Stimulated activated CD8-positive, alpha-beta memory T cell treated with anti-CD3 and anti-CD28 coated beads, Interleukin-2, amount 100 ng/mL, for 1 hour (primary cell): ENCODE measurements at places on chromosomes 1 and 21.

DNA sequence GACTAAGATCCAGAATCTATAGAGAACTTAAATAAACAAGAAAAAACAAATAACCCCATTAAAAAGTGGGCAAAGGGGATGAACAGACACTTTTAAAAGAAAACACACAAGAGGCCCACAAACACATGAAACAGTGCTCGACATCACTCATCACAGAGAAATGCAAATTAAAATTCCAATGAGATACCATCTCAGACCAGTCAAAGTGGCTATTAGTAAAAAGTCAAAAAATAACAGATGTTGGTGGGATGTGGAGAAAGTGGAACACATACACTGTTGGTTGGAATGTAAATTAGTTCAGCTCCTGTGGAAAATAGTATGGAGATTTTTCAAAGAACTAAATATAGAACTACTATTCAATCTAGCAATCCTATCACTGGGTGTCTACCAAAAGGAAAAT, 143.1 kb downstream of the IFI44 start:
- DNase-seq = no peak

DNA sequence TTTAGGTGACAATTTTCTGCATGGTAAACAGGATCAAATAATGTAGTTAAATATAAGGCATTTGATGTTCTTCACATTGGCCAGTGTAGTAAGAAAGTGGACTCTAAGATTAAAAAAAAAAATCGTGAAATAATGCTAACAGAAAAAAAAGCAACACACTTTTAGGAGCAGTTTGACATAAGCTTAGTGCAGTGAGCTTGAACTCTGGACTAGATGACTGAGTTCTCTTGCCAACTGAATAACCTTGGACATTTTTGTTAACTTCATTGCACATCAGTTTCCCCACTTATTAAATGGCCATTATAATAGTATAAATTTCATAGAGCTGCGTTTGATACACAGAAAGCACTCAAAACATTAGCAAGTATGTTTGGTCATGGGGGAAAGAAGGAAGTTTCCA, 649.3 kb upstream of the ADGRL4 start:
- no peak for DNase-seq

DNA sequence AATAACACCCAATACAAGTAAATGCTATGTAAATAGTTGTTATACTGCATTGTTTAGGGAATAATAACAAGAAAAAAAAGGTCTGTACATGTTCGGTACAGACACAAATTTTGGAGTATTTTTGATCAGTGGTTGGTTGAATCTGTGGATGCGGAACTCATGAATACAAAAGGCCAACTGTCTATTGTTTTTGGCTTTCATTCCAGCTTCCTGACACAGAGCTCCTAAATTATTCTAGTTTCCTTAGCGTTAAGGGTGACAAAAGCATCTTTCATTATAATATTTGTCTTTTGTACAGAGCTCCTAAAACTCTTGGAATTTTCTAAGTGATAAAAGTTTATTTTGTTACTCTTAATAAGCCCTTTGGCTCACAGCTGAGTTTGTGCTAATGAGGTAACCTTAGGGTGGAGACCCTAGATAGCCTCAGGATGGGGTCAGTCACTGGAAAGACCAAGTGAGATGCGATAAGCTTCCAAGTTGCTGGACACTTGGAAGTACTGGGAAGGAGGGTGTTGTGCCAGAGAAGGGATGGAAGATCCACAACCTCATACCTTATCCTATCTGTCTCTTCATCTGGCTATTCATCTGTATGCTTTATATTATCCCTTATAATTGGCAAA, 57.4 kb upstream of the PRRC2C start:
- DNase-seq = no peak

GRCh38 chr1:178933709-178934490, 63.0 kb upstream of the ANGPTL1 start:
- DNase-seq = no peak

GRCh38 chr1:211261229-211261628, 2.1 kb downstream of the RCOR3 start:
- DNase-seq = no peak

GRCh38 chr21:21045518-21045917, 47.3 kb downstream of the NCAM2 start:
- DNase-seq = no peak

DNA sequence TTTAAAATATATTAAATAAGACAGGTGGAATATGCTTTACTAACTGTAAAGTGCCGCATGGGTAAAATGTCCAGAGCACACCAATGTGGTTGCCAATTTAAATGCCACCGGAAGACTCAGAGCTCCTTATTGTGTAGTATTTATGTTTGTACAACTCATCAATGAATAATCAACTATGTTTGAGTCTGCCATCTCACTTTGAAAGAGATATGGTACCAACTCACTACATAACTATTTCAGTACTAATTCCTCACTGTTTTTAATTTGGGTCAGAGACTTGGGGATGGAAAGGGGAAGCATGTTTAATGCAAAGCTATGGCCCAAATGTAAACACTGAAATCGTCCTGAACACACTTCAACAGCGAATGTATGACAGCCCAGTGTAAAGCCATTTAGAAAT, 144.8 kb downstream of the NR5A2 start:
- DNase-seq = no peak

- no peak for DNase-seq
Measured at GRCh38 chr1:221874285-221875003, 132.6 kb upstream of the DUSP10 start.

- DNase-seq = no peak
Measured at GRCh38 chr1:68107771-68108170, 57.3 kb upstream of the DIRAS3 start.

DNA sequence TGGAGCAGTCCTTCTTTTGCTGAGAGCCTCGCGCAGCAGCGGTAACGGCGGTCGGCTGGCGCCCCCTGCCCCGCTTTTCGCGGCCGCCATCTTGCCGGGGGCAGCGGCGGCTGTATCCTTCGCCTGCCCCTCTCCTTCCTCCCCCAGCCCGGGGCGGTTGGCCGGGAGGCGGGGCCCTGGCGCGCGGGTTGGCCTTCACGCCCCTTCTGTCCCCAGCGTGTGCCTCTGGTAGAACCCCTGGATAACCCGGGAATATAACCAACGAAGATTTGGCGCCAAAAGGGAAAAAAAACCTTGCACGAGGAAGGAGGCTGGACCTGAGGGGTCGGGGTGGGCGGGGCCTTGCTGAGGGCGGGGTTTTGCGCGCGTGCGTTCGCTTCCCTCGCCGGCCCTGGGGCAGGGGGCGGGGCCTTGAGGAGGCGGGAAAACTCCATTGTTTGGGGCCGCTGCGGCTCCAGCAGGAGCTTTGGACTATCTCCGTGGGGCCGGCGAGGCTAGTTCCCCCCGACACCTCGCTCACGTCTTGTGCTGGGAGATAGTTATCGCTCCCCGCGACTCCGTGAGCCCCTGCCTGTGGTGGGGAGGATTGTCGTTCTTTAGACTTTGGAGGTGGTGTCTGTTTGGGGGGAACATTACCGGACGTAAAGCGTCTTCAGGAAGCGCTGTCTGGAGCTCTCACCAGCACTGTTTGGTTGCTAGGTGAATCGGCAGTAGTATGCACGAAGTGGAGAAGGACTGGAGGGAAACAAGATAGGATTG, 689 bp downstream of the NASP start:
- peak; percentile 79 for DNase-seq

GRCh38 chr1:29338908-29339575, 102.7 kb downstream of the PTPRU start:
- DNase-seq = no peak

DNA sequence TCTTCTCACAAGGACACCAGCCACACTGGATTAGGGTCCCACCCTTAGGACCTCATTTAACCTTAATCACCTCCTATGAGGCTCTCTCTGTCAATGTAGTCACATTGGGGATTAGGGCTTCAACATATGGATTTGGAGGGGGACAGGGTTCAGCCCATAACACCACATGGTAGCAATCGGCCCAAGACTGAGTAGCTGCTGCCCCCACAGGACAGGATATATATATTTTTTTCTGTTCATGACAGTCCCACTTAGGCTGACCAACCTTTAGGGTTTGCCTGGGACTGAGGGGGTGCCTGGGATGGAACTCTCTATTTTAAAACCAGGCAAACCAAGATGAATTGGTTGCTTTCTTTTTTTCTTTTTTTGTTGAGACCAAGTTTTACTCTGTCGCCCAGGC, 8.2 kb upstream of the ACTL8 start:
- no peak for DNase-seq

- DNase-seq = no peak
Measured at GRCh38 chr1:54335755-54336108, 70.5 kb downstream of the SSBP3 start.

- DNase-seq = no peak
Measured at GRCh38 chr1:228045405-228045804, 37.1 kb upstream of the ARF1 start.

GRCh38 chr1:14334336-14335176, 263.9 kb upstream of the KAZN start:
- DNase-seq = no peak

DNA sequence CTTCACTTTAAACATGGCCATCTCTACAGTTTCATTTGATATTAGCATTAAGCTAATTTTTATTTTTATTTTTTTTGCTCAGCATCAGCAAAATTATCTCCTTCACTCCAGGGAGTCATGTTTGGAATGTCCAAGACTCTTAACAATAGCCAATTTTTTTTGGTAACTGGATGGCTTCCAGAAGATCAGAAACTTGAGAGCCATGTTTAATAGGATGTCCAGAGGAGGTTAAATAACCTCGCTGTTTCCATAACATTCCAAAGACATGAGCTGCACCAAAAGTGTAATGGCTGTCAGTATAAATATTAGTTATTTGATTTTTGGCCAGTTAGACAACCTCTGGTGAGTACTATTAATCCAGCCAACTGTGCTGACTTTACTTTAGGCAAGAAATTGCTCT, 80.7 kb downstream of the DNTTIP2 start:
- no peak for DNase-seq

DNA sequence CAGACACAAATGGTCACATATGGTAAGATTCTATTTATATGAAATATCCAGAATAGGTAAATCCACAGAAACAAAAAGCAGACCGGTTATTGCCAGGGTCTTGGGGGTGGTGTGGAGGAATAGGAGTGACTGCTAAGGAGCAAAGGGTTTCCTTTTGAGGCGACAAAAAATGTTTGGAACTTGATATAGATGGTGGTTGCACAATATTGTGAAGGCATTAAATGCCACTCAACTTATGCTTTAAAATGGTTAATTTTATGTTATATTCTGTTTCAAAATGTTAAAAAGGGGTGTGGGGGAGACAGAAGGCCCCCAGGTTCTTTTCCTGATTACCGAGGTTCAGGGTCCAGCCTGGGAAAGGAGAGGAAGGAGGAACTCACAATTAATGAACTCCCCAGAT, 304.4 kb downstream of the RRAGC start:
- DNase-seq = no peak

GRCh38 chr1:32538887-32539583, at the start of gene ZBTB8A:
TSS of gene ZBTB8A (plus strand) at chr1:32539427. CDS start at chr1:32592932, 53,505 bp downstream.
- no peak for DNase-seq

DNA sequence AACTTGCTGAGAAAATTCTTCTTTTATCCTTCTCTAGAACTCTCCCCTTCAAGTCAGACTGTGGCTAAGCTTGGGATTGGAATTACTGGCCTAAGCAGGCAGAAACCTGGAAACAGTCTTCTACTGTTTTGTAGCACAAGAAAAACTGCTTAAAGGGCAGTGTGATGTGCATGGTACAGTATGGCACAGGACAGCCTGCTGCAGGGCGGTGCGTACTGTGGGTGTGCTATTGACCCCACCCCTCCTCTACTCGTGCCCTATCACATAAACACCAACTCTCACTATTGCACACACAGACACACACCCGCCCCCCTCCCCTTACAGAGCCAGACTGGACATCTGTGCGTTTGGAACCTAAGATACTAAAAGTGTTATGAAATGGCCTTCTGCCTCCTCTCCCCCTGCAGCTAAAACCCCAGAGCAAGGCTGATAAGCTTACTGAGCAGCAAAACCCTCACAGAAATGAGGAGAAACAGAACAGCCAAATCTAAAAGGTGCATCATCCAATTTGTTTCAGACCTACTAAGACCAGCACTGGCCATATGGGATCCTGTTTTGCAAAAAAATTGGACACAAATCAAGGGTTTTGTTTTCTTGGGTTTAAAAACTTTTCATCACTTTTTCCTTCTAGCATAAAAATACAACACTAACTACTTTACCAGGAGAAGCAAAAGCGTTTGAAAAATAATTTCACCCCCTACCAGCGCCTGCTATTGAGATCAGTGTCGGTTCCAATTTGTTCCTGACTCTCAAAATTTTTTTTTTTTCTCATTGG, 355.8 kb upstream of the LYPLAL1 start:
- DNase-seq = no peak

DNA sequence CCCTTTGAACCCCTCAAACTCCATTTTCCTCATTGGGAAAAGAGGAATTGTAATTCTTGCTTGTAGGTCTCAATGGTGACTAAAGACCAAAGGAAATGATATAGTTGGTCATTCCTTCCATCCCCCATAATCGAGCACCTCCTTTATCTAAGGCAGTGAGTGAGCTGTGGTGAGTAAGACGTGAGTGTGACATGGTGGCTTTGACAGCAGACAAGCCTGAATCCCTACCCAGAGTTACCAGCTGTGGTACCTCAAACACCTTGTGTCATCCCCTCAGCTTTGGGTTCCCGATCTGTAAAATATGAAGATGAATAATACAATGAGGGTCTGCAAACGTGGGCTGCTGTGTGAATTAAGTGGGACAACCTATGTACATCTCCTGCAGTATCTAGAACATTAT, 8.4 kb downstream of the TRAF5 start:
- DNase-seq = no peak

GRCh38 chr1:89552471-89553081, 27.9 kb downstream of the LRRC8B start:
- DNase-seq = no peak
